ENCODE measurements at places on chromosomes 5 and 9.

- no peaks in the 10 kb centered on the region for H3K27me3 ChIP-seq
- peak overlapping the region; percentile 86 for H3K27ac ChIP-seq
- peaks cover 9% of the 10 kb centered on the region for H3K36me3 ChIP-seq
- H3K4me3 ChIP-seq = peak overlapping the region; percentile 81
- H3K4me1 ChIP-seq = peaks cover 27% of the 10 kb centered on the region
- DNase-seq = no peak
These were observed 661 bp downstream of the PDCL start for GRCh38 chr9:122827761-122828093.

- H3K27ac ChIP-seq = no peak overlapping the region
- H3K27me3 ChIP-seq = no peaks in the 10 kb centered on the region
- H3K4me3 ChIP-seq = no peak overlapping the region
- H3K36me3 ChIP-seq = no peaks in the 10 kb centered on the region
- DNase-seq = no peak
These were observed 139.4 kb downstream of the GAPVD1 start for GRCh38 chr9:125400725-125401716.

DNA sequence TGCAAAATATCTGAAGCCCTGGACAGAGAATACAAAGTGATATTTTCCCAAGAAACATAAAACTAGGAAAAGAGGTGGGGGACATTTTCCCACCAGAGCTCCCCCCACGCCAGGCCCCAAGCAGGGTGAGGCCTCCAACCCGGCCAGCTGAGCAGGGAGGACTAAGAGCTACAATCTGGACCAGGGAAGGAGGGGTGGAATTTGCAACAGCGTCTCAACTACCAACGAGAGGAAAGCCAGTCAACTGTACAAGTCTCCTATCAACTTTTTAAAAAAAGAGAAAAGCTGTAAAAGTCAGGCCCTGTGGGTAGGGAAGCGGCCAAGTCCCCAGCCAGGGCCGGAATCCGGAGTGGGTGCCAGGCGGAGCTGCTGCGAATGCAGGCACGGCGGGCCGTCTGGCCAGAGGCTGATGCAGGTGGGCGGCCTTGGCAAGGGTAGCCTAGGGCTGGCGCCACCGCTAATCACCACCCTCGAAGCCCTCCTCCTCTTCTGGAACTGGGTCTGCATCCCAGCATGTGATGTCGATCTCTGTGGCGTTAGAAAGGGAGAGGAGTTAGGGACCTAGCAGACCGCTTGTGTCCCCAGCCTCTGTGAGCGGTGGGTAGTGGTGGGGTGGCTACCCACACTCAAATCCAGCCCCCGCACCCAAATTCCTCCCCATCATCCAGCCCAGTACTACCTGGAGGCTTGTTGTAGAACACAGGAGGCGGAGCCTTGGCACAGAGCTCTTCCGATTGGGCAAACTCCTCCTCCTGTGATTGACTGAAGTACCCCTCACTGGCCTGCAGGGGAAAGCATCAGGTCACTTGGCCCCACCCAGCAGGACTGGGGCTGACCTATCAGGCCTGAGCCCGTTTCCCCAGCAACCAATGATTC, 10.6 kb downstream of the PRR7 start:
- peaks cover 20% of the 10 kb centered on the region for H3K4me1 ChIP-seq
- H3K27me3 ChIP-seq = no peaks in the 10 kb centered on the region

DNA sequence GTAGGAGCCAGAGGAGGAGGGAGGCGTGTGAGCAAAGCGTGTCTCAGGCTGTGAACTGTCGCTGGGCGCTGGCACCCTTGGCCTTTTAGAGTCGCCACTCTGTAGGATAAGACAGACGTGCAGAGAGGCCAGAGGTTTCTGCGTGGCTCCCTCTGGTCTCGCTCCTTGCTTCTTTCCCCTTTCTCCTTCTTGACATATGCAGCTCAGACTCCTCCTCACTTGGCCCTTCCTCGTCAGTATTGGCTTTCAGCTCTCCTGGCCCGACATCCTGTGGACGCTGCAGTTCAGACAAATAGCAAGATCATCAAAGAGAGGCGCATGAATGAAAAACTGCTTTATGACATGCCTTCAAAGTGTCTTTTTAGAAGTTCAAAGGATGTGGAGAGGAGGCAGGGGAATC, 116.8 kb upstream of the SPRY4 start:
- H3K27ac ChIP-seq = no peak overlapping the region
- DNase-seq = no peak
- H3K36me3 ChIP-seq = no peaks in the 10 kb centered on the region
- H3K4me1 ChIP-seq = peaks cover 9% of the 10 kb centered on the region
- H3K4me3 ChIP-seq = no peak overlapping the region

- H3K36me3 ChIP-seq = no peaks in the 10 kb centered on the region
- H3K4me1 ChIP-seq = no peaks in the 10 kb centered on the region
- H3K4me3 ChIP-seq = no peak overlapping the region
- H3K27me3 ChIP-seq = no peaks in the 10 kb centered on the region
- no peak for DNase-seq
These were observed 351.7 kb downstream of the ARRDC3 start for GRCh38 chr5:91031402-91031752.

DNA sequence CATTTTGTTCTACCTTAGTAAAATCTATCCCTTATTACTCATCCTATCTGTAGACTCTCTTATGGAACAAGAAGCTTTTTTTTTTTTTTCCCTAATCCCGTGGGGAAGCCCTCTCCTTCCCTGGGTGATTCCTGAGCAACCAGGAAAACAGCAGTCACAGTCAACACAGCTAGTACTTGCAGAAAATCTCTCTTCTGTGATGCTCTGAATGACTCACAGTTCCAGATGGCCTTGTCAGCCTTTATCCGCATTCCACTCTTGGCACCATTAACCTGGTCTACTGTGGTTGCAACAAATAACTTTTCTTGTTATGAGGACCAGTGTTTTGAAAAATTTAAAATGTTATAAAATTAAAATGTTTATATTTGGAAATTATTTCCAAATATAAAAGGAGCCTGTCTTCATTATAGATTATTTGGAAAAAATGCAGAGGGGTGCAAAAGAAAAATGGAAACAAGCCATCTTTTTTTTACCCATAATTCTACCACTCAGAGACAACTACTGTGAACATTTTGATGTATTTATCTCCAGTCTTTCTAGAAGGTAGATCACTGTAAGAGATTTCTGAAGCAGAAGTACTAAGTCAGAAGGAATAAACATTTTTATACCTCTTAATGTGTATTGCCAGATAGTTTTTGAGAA, 486.7 kb downstream of the RAB3C start:
- no peak overlapping the region for H3K4me3 ChIP-seq
- DNase-seq = no peak
- no peaks in the 10 kb centered on the region for H3K27me3 ChIP-seq

GRCh38 chr9:18799428-18799827, 233.6 kb downstream of the SAXO1 start:
- H3K4me1 ChIP-seq = no peaks in the 10 kb centered on the region
- no peak overlapping the region for H3K27ac ChIP-seq
- no peaks in the 10 kb centered on the region for H3K27me3 ChIP-seq
- no peak overlapping the region for H3K4me3 ChIP-seq
- H3K36me3 ChIP-seq = no peaks in the 10 kb centered on the region
- no peak for DNase-seq

GRCh38 chr5:130805648-130806047, 359.4 kb downstream of the HINT1 start:
- no peaks in the 10 kb centered on the region for H3K27me3 ChIP-seq
- no peaks in the 10 kb centered on the region for H3K36me3 ChIP-seq
- DNase-seq = no peak
- no peaks in the 10 kb centered on the region for H3K4me1 ChIP-seq
- H3K4me3 ChIP-seq = no peak overlapping the region
- H3K27ac ChIP-seq = no peak overlapping the region
